Activated T-helper 2 cell treated with anti-CD3 and anti-CD28 coated beads, Interferon-gamma antibody, Interleukin-2, Interleukin-4, amounts not matched to agents 10 μg/mL and 5 μg/mL and 100 μg/mL, durations not matched to agents 14 hours and 24 hours and 36 hours (primary cell): ENCODE measurements at places on chromosomes 2 and 18.

DNA sequence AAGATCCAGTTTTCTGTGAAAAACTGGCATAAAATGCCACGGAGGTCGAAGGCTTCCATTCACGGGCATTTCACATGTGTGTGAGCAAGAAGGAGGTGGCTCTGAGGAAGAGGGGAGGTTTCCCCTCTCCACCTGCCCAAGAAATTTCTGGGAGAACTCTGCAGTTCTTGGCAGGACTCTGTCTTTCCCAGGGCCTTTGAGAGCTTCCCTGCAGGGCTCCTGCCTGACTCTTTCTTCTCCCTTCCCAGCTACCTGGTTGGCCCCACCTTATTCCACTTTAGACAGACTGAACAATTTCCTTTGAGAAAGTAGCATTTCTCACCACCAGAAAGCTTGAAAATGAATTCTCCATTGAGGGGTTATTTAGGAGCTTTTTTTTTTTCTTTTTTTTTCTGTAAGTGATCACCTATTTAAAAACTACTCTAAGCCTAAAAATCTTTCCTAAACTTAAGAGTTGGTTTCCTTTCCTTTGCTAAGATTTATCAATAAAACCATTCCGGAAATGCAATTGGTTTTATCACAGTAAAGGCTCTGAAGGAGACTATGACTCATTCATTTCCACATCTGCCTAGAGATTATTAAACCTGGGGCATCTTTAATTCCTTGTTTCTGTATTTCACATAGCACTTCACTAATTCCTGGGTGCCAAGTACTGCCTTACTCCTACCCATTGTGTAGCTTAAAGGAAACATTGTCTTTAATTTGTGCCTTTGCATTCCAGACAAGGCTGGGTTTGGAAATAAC lies 59.3 kb downstream of the UNC80 start:
- DNase-seq: no peak
- H3K27me3 ChIP-seq: no peaks in the 10 kb centered on the region
- no peaks in the 10 kb centered on the region for H3K4me1 ChIP-seq
- no peaks in the 10 kb centered on the region for H3K36me3 ChIP-seq
- H3K27ac ChIP-seq: no peak overlapping the region
- H3K4me3 ChIP-seq: no peak overlapping the region

DNA sequence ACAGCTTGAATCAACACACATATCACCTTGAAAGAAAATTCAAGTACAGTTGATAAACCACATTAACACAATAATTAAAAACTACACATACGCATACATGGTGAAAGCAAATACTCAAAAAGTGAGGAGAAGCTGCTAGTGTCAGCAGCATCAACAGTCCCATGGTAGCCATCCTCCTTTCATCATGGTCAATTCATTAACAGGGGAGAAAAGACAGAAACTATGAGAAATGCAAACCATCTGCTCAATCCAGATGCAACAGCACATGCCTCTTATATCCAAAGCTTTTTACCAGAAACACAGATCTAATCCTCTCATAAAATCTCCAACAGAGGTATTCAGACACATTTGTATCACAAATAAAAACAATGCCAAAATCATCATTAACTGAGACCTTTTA lies 81.9 kb upstream of the CHRNA1 start:
- H3K36me3 ChIP-seq: no peaks in the 10 kb centered on the region
- H3K27me3 ChIP-seq: no peaks in the 10 kb centered on the region
- peak overlapping the region; percentile 1 for H3K27ac ChIP-seq
- H3K4me1 ChIP-seq: peaks cover 23% of the 10 kb centered on the region
- peak overlapping the region; percentile 45 for H3K4me3 ChIP-seq

GRCh38 chr2:74290466-74291217 lies 52.6 kb downstream of the SLC4A5 start:
- H3K4me1 ChIP-seq: peaks cover 8% of the 10 kb centered on the region
- peak; percentile 16 for DNase-seq
- H3K27ac ChIP-seq: peak overlapping the region; percentile 33
- no peaks in the 10 kb centered on the region for H3K27me3 ChIP-seq

DNA sequence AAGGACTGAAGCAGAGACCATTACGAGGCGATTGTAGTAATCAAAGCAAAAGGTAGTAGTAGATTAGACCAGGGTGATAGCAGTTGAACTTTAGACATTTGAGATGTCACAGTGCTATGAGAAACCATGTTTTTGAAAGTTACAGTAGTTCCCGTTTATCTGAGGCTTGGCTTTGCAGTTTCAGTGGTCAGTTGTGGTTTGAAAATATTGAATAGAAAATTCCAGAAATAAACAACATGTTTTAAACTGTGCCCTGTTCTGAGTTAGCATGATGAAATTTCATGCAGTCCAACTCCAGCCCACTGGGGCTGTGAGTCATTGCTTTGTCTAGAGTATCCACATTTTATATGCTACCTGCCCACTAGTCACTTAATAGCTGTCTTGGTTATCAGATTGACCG lies 47.5 kb downstream of the ZNF638 start:
- H3K27ac ChIP-seq: no peak overlapping the region
- DNase-seq: no peak

DNA sequence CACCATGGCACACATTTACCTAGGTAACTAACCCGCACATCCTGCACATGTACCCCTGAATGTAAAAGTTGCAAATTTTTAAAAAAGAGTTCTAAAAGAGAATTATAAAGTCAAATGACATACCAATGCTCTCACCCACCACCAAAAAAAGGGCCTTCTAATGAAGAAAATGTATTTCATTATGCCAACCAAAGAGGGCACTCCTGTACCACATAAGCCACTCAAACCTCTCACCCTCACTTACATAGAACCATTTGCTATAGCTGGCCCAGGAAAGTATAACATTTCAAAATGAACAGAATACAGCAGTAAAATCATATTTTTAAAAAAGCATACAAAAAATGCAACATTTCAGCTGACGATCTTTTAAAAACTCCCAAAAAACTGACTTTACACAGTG lies 241.5 kb upstream of the PKDCC start:
- peaks cover 2% of the 10 kb centered on the region for H3K27me3 ChIP-seq
- no peak overlapping the region for H3K4me3 ChIP-seq
- H3K36me3 ChIP-seq: no peaks in the 10 kb centered on the region
- H3K27ac ChIP-seq: no peak overlapping the region

DNA sequence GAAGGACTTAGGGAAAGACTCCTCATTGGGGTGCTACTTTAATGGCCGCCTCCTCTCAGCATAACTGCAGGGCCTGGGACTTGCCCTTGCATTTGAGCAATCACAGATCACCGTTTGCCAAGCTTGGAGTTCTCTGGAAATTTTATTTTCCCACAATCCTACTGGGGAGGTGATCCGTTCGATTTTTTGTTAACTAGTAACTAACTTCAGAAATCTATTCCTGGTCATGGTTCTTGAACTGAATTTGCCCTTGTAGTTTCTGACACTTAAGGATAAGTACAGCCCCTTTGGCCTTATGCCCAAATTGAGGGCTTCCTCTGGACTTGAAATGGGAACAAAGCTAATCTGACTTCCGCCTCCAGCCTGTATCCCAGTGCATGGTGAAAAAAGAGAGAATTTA lies 60.5 kb upstream of the ST3GAL5 start:
- H3K4me1 ChIP-seq: peaks cover 6% of the 10 kb centered on the region
- H3K36me3 ChIP-seq: peaks cover 2% of the 10 kb centered on the region
- H3K27ac ChIP-seq: no peak overlapping the region
- peaks cover 12% of the 10 kb centered on the region for H3K27me3 ChIP-seq

- no peaks in the 10 kb centered on the region for H3K27me3 ChIP-seq
- H3K36me3 ChIP-seq: no peaks in the 10 kb centered on the region
- H3K27ac ChIP-seq: no peak overlapping the region
- H3K4me1 ChIP-seq: peaks cover 66% of the 10 kb centered on the region
- DNase-seq: no peak
- no peak overlapping the region for H3K4me3 ChIP-seq
These were observed 33.6 kb upstream of the MGAT4A start for GRCh38 chr2:98764499-98764898.

DNA sequence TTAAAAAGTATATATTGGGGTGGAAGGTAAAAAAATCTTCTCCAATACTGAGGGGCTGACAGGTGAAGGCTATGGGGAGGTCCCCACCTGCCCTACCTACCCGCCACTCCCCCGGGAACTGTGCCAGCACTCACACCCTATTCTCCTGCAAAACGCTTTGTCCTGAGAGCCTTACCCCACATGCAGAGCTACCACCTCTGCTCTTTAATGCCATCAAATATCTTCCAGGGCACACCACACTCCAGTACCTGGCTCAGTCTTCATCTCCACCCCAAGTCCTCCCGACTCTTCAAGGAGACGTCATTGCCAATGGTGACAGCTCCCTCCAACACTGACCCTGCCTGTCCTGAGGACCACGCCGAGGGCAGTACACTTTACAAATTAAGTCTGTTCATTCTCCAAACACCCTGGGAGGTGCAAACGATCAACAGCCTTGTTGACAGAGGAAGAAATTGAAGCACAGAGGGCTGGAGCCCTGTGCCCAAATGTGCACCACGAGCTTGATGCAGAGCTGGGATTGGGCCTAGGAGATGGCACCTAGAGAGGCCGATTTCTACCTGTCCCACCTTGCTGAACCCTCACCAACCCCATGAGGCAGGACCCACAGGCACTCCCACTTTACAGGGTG lies 6.0 kb upstream of the GPR55 start:
- H3K36me3 ChIP-seq: no peaks in the 10 kb centered on the region
- H3K4me3 ChIP-seq: no peak overlapping the region
- DNase-seq: no peak
- peaks cover 8% of the 10 kb centered on the region for H3K4me1 ChIP-seq
- H3K27ac ChIP-seq: no peak overlapping the region
- peaks cover 17% of the 10 kb centered on the region for H3K27me3 ChIP-seq

DNA sequence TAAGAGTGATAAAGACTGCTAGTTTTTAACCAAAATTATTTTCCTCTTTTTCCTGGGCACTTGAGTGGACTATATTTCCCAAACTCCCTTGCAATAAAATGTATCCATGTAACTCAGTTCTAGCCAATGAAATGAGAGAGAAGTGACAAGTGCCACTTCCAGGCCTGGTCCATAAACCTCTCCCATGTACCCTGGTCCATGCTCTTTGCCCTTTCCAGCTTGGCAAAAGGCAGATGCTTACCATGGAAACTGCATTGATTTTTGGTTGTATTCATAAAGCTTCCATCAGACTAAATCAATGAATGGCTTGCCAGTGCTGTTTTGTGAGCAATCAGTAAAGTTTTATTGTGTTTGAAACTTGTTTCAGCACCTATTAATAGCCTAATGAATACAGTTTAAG lies 229.3 kb downstream of the TNS1 start:
- no peaks in the 10 kb centered on the region for H3K4me1 ChIP-seq
- H3K27me3 ChIP-seq: peaks cover 10% of the 10 kb centered on the region
- H3K36me3 ChIP-seq: no peaks in the 10 kb centered on the region
- no peak overlapping the region for H3K4me3 ChIP-seq

GRCh38 chr2:74953796-74954499 lies 4.5 kb upstream of the POLE4 start:
- H3K27me3 ChIP-seq: no peaks in the 10 kb centered on the region
- no peak overlapping the region for H3K27ac ChIP-seq
- no peak overlapping the region for H3K4me3 ChIP-seq
- peaks cover 26% of the 10 kb centered on the region for H3K4me1 ChIP-seq
- peaks cover 46% of the 10 kb centered on the region for H3K36me3 ChIP-seq
- DNase-seq: no peak

DNA sequence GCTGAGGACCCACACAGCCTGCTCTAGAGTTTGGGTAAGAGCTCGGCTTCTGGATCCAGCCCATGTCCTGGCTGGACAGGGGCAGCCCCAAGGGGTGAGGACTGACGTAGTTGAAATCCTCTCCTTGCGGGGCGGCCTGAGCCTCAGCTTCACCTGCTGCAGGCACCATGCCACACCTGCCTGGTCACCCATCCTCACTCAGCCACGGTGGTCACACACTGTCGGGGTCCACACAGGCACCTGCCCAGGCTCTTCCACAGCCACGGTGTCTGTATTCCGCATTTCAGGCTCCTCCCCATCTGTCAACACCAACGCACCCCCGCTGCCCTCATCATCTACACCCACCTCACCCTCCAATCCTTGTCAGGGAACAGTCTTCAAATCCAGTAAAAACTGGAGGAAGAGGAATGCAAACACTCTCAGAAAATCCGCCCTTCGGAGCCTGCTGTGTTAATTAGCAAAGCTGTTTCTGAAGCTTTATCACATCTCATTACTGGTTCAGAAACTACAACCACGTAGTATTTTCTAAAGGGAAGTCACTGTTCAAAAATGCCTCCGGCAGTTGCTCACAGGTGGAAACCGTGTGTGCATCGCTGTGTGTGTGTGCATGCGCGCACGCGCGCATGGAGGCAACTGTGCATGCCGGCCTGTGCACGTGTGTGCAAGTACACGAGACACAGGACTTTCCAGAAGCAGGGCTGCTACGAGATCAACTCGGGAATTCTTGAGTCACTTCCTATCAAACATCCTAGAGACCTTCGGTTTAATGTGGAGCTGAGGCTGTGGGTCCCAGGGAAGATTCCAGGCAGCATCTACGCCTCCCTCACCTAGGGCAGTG lies 38.2 kb downstream of the SLC66A2 start:
- peaks cover 24% of the 10 kb centered on the region for H3K4me1 ChIP-seq
- no peak overlapping the region for H3K27ac ChIP-seq
- H3K27me3 ChIP-seq: no peaks in the 10 kb centered on the region
- DNase-seq: no peak

DNA sequence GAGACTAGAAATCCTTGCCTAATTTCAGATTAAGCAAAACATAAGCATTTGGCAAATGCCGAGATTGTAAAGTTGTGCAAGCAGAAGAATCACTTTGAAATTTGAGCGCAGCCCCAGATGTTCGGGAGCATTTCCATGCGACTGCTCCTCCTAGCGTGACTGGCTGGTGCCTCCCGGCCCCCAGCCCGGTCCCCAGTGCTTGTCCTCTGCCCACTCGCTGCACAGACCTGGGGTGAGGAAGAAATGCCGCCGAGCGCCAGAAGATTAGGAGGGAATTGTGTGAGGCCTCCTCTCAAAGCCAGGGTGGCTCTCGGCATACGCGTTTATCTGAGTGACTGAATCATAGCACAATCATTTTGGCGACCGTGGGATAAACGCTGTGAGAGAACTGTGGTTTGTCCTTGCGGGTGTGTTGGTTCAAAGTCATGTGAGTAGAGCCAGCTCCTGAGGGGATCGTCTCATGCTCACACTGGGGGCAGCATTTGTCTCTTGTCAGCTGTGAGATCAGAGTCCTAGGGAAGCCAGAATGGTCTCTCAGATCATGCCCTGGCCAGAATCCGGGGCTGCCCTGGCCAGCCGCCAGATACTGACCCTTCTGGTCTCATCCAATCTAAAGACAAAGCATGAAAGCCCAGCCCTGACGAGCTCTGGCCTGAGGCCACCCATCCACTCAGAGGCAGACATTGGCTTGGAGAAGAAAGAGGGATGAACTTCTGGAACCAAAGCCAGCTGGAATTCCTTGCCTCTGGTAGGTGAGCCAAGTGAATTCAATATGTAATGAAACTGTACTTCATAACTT lies 189.3 kb downstream of the SH3RF3 start:
- no peaks in the 10 kb centered on the region for H3K36me3 ChIP-seq
- no peak overlapping the region for H3K27ac ChIP-seq
- H3K4me1 ChIP-seq: peaks cover 7% of the 10 kb centered on the region
- H3K27me3 ChIP-seq: peaks cover 27% of the 10 kb centered on the region
- no peak for DNase-seq
